ENCODE measurements at places on chromosomes 4 and X.

GRCh38 chr4:113407409-113407808 is 354.1 kb downstream of the CAMK2D start:
- no peak for DNase-seq

- DNase-seq, result no peak
Observed at GRCh38 chrX:56762220-56762619, 33.2 kb downstream of the NBDY start.

DNA sequence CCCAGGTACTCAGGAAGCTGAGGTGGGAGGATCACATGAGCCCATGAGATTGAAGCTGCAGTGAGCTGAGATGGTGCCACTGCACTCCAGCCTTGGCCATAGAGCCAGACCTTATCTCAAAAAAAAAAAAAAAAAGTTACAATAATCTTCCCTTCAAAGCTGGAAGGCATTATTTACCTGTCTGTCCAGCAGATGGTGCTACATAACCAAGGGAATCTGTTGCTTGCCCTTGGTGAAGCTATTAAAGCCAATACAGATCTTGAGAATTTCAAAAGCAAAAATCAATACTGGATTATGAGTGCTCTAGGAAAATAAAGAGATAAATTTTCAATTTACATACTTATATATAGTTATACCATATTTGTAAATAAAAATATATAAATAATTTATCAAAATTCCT is 25.9 kb downstream of the PKD2 start:
- no peak for DNase-seq

- no peak for DNase-seq
Observed at GRCh38 chrX:50442426-50443116, 28.1 kb downstream of the DGKK start.

DNA sequence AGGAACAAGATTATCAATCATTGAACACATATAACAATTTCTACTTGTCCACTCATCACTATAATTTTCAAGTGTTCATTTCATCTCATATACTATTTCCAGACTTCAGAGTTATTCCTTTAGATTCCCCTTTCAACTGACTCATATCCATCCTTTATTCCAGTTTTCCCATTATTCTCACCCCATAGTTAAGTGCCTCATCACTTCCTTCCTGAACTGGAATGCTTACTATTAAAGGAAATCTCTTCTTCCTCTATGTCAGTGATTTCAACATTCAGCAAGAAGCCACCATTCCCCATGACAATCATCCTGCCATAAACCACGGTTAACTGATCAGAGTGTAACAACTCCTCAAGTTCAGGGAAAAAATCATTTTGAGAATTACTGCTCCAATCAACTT is 198.9 kb downstream of the FBXO8 start:
- no peak for DNase-seq

GRCh38 chr4:12966726-12967125 is 517.4 kb downstream of the RAB28 start:
- DNase-seq, result no peak

GRCh38 chr4:174669270-174669669 is 147.0 kb upstream of the HPGD start:
- peak; percentile 87 for DNase-seq

GRCh38 chr4:99848591-99849001 is 32.0 kb downstream of the DAPP1 start:
- no peak for DNase-seq

DNA sequence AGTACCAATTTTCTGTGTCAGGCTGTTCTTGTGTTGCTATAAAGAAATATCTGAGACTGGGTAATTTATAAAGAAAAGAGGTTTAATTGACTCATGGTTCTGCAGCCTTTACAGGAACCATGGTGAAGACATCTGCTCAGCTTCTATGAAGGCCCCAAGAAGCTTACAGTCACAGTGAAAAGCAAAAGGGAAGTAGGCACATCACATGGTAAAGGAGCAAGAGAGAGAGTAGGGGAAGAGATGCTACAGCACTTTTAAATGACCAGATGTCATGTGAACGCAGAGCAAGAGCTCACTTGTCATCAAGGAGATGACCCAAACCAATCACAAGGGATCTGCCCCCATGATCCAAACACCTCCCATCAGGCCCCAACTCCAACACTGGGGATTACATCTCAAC is 174.3 kb downstream of the ATP10D start:
- no peak for DNase-seq

DNA sequence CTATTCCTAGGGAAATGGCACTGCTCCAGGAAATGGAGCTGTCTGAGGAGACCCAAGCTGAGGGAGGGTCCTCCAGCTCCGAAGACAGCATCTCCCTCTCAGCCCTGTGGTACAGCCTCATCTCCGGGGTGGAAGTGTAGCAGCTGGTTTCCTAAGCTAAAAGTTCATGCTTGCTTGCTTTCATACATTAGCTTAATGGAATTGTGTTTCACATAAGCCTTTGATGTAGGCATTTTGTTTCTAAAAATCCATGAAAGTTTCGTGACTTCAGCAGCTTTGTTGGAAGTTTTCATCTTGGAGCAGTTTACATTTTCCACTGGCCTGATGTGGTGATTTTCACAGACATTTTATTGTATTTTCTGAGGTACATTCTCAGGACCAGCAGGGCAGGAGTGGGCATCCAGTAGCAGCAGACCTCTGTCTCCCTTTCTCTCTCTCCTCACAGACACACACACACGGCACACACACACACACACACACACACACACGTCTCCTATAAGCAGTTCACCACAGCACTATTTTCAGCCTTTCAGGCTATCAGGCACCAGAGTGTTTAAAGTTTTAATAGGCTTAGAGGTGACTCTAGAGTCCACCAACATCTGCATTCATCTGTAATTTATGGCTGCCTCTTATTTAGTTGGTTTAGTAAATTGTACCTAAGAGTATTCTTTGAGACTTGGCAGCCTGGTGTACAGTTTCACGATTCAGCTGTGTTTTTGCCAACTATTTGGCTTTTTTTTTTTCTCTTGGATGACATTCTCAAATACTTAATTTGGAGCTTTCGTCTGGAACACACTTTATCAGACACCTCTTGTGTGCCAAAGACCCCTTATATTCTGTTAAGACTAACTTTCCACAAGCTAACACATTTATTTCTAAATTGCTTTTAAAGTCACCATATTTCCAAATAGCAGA is 225.8 kb upstream of the SFRP2 start:
- DNase-seq, result no peak

DNA sequence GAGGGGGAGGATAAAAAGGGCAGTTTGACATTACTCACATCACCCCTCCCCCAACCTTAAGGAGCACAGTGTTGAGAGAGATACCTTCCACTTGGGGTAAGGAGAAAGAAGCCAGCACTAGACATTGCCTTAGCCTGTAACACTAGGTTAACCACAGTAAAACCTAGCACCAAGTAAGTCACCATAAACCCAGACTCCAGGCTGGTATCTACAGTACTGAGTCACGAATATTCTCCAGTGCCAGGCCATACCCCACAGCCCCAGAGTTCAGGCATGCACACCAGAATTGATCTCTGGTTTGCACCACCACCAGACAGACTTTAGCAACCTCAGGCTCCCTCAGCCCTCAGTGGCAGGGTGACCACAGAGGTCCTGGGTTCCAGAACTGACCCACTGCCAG is 570.4 kb downstream of the PRR32 start:
- no peak for DNase-seq

GRCh38 chr4:152805071-152805650 is 25.4 kb downstream of the ARFIP1 start:
- DNase-seq, result no peak

DNA sequence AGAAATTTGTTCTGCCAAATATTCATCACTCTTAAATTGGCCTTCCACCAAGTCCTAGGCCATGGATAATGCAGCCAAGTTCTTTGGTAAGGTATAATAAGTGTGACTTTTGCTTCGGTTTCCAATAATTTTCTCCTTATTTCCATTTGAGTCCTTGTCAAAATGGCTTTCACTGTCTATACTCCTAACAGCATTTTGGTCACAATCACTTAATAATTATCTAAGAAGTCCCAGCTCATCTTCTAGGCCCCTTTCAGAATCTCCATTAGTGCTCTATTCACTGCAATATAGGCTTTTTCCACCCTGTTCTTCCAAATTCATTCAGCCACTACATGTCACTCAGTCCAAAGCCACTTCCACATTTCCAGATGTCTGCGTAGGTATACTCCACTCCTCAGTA is 51.0 kb upstream of the SPIN4 start:
- no peak for DNase-seq

- no peak for DNase-seq
Observed at GRCh38 chrX:50707405-50707804, 106.6 kb downstream of the SHROOM4 start.

DNA sequence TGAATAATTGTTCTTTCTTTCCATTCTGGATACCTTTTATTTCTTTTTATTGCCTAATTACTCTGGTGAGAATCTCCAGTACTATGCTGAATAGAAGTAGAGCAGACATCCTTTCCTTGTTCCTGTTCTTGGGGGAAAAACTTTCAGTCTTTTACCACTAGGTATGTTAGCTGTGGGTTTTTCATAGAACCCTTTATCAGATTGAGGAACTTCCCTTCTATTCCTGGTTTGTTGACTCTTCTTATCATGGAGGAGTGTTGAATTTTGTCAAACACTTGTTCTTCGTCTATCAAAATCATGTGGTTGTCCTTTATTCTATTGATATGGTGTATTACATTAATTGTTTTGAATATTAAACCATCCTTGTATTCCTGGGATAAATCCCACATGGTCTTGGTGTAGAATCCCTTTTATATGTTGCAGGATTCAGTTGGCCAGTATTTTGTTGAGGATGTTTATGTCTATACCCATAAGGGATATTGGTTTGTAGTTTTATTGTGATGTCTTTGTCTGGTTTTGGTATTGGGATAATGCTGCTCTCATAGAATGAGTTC is 23.6 kb downstream of the SH3BP2 start:
- DNase-seq, result no peak

GRCh38 chrX:74195605-74196004 is 108.4 kb upstream of the ZCCHC13 start:
- no peak for DNase-seq

- DNase-seq, result no peak
Observed at GRCh38 chrX:1283741-1284140, 15.1 kb downstream of the CSF2RA start.

- DNase-seq, result no peak
Observed at GRCh38 chr4:108465886-108466500, 154.4 kb upstream of the RPL34 start.

DNA sequence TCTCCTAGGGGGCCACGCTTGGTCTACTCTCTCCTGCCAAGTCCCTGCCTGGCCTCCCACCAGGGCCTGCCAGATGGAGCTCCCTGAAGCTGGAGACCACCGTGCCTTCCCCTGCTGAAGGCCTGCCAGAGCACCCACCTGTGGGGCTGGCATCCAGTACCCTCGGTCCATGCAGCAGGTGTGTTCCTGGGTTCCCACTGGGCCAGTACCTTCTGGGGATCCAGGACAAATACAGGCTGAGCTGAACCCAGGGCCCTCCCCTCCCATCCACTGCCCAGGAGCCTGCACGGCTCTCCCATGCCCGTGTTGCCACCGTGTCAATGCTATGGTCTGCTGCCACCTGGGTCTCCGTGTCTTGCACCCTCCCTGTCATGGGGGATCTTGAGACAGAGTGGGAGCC is 68.8 kb downstream of the ABLIM2 start:
- DNase-seq, result no peak

DNA sequence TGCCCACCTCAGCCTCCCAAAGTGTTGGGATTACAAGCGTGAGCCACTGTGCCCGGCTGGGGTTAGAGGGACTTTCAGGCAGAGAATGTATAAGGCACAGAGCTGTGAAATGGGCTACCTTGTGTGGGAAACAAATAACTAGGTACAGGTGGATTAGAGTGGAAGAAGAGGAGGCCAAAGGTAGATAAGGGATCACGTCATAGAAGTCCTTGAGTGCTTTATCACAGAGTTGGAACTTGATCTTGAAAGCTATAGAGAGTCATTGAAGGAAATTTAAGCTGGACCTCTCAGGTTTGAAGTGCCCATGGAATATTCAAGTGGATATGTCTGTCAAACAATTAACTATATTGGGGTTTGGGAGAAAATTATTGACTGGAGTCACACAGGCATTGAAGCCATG is 8.4 kb downstream of the N4BP2 start:
- DNase-seq, result no peak

DNA sequence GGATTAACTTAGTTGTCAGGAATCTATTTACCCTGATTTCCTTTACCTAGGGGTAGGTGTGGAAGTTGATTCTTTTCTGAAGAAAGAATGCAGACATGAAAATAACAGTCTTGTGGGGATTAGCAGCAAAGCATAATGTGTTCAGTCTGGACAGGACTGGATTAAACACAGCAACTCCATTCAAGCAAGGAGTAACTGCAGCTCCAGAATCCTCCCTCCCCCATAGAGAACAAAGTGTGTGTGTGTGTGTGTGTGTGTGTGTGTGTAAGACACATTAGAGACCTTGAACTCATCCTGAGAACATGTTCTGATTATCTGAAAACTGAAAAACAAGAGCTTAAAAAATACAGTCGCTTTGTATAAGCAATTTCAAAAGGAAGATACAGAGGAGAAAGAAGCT is 9.3 kb downstream of the C4orf54 start:
- DNase-seq, result no peak

- DNase-seq, result no peak
Observed at GRCh38 chr4:75786938-75787337, 62.6 kb downstream of the USO1 start.

- no peak for DNase-seq
Observed at GRCh38 chr4:147597561-147597960, 19.6 kb upstream of the TMEM184C start.

DNA sequence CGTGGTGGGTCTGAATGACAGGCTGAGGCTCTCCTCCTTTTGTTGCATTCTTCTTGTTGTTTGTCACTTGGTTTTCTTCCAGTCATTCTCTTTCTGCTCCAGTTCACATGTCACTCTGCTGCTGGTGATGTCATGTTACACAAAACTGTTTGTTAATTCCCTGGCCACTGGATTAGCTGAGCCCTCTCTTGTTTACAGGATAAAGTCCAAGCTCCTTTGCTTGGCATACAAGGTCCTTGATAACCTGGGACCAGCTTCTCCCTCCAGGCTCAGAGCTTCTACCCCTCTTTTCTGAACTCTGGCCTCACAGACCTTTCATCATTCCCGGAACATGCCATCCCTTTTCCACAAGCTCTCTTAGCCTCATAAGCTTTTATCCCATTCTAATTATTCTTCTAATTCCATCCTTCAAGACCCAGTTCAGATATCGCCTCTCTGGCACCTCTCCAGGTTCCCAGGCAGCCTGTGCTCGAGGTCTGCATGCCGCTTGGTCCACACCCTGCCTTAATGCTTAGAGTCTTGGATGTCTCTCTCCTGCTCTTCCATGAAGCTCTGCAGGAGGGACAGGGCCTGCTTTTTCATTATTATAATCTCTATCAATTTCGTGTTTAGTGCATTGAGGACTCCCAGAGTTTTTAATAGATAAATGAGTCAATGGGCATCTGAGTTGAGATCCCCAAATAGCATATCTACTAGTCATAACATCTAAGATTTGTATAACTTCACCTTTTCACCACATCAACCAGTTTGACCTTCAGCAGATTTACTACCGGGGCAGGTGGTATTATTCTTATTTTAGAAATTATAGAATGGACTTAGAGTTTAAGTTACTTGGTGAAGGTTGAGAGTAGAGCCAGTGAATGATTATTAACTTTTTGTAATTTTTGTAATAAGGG is 98.7 kb downstream of the TMEM131L start:
- DNase-seq, result peak; percentile 48

- no peak for DNase-seq
Observed at GRCh38 chr4:93319041-93319440, 509.5 kb upstream of the ATOH1 start.
